Mesothelial cell of epicardium (in vitro differentiated cells): ENCODE measurements at places on chromosomes 16 and 17. TPM values are rescaled to one million over a fixed set of nuclear protein-coding genes. Genes with fewer than 3 reads are reported as not detected.
A peak's percentile ranks its signal among the peaks of the same experiment; 100 is the strongest.

The COPZ2 gene
- total RNA-seq: 28.2 to 31.8 TPM (median 30.7 TPM) in 3 replicates

The ENPP7 gene
- not detected in 3 replicates for total RNA-seq

The PARD6A gene
- 1.9 to 2.2 TPM (median 1.9 TPM) in 3 replicates for total RNA-seq

The EME1 gene
- total RNA-seq: 7.8 to 11.6 TPM (median 10.3 TPM) in 3 replicates

The CLEC3A gene
- not detected in 3 replicates for total RNA-seq

The NAGS gene
- total RNA-seq: 0.42 to 0.88 TPM (median 0.82 TPM) in 3 replicates

The SLC38A8 gene
- not detected in 3 replicates for total RNA-seq

The CCL3 gene
- total RNA-seq: not detected in 3 replicates

DNA sequence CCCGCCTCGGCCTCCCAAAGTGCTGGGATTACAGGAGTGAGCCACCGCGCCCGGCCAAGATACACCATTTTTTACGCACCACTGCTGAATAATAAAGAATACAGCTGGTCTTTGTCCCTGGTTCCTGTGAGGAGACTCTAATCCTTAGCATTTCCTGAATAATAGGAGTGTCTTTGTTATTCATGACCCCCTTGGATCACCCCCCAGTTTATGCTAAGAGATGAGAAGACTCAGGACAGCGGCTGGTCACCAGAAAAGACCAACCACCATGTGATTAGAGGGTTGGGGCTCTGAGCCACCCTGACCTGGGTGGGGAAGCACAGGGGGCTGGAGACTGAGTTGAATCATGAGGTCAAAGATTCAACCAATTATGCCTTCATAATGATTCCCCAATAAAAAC, 17.3 kb downstream of the PHLPP2 start:
- peaks cover 20% of the 10 kb centered on the region for H3K4me1 ChIP-seq
- H3K36me3 ChIP-seq: peaks cover 3% of the 10 kb centered on the region
- no peak overlapping the region for H3K27ac ChIP-seq
- no peak for DNase-seq

- no peak overlapping the region for H3K4me3 ChIP-seq
- DNase-seq: no peak
- peaks cover 10% of the 10 kb centered on the region for H3K36me3 ChIP-seq
- no peak overlapping the region for H3K27ac ChIP-seq
- no peaks in the 10 kb centered on the region for H3K27me3 ChIP-seq
- peaks cover 8% of the 10 kb centered on the region for H3K4me1 ChIP-seq
Observed at GRCh38 chr16:49632086-49632794, 223.7 kb downstream of the ZNF423 start.

GRCh38 chr17:44921122-44921882, 6.0 kb upstream of the GFAP start:
- no peak overlapping the region for H3K27ac ChIP-seq
- H3K36me3 ChIP-seq: peaks cover 2% of the 10 kb centered on the region
- no peak for DNase-seq
- peaks cover 28% of the 10 kb centered on the region for H3K27me3 ChIP-seq

DNA sequence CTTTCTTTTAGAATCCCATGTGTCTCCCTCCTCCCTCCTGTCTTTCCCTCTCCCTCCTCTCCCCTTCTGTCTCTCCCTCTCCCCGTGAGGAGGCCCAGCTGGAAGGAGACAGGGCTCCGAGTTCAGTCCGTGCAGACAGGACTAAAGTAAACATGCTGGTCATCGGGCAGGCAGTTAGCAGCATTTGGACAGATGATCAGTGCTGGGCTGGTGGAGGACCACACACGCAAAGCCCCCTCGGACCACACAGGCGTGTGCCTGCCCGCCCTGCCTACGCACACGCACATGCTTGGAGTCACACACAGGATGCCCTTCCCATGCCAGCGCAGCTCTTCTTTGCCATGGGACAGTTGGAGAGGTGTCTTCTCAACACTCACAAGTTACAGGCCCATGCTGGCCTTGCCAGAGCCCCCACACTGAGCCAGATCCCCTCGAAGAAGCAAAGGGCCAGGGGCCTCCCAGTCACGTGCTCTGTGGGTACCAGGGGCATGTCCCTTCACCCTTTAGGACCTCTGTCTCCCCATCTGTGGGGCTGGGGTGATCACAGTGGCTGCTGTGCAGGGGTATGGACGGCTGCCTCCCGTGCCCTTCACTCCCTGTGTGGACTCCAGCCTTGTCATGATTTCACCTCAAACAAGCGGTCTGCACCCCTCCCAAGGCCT, 215.7 kb upstream of the FOXF1 start:
- H3K4me1 ChIP-seq: peaks cover 24% of the 10 kb centered on the region
- peaks cover 93% of the 10 kb centered on the region for H3K27me3 ChIP-seq
- DNase-seq: no peak

DNA sequence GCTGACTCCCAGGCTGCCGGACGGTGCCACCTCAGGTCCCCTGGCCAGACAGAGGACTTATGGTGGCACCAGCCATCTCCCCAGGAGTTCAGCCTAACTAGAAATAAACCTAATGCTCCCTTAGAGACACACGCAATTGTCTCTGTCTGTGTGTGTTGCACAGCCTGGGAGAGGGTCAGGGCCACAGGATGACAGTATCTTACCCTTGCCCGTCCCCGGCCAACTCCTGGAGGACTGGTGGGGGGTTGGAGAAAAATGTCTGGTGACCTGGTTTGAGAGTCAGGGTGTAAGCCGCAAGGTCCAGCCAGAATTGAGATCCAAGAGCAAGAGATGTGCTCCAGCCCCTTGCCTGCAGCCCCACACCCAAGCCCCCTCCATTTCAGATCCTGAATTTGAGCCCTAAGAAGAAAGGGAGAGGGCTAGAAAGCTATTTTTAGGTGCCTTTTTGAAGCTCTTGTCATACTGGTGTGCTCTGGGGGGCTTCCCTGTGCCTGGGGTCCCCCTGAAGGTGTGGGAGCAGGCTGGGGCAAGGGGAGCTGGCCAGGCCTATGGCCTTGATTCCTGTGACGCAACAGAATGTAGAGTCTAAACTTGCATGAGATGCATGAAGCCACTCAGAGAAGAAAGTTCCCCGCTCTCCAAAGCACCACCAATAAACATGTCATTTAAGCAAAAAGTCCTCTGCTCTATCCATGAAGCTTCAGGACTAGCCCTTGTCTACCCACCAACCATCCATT, 12.9 kb downstream of the ZNF319 start:
- H3K36me3 ChIP-seq: no peaks in the 10 kb centered on the region
- DNase-seq: no peak
- no peak overlapping the region for H3K4me3 ChIP-seq
- peaks cover 12% of the 10 kb centered on the region for H3K4me1 ChIP-seq

DNA sequence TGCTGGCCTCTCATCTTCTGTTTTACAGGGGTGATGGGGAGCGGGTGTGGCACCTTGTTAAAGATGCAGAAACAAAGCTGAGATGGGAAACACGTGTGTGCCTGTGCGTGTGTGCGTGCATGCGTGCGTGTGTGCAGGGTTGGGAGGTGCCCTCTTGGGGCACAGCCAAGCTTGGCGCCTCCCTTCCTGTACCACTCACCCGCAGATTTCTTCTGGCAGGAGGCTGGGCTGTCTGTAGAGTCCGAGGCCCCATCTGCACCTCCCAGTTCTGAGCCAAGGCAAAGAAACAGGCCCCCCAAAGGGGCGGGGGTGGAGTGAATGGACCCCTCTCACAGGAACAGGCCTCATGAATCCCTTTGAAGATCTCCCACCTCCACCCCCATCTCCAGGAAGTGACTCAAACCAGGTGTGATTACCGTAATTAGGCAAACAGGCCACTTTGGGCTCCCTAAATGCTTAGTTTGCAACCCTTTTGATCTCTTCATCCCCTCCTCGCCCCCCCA, 20.9 kb downstream of the TNS4 start:
- DNase-seq: no peak
- H3K27ac ChIP-seq: no peak overlapping the region
- no peaks in the 10 kb centered on the region for H3K36me3 ChIP-seq
- peaks cover 12% of the 10 kb centered on the region for H3K4me1 ChIP-seq
- no peak overlapping the region for H3K4me3 ChIP-seq
- H3K27me3 ChIP-seq: no peaks in the 10 kb centered on the region

DNA sequence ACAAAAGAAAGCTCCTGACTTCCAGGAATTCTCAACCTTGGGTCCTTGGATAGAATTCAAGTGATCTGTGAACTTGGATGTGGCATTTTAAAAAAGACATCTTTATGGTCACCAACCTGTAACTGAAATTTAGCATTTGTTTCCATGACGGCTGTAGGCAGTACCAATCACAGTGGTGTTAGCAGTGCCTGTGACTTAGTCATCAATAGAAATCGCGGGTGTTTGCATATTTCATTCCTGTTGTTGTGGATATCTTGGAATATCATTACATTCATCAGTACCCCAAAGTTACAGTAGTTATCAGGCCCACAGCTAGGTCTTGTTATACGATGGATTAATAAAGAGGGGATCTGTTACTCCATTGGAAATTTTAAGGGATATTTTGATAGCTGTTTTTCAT, 81.6 kb downstream of the CMIP start:
- peak overlapping the region; percentile 93 for H3K27ac ChIP-seq
- no peaks in the 10 kb centered on the region for H3K27me3 ChIP-seq
- peaks cover 20% of the 10 kb centered on the region for H3K36me3 ChIP-seq
- no peak overlapping the region for H3K4me3 ChIP-seq
- H3K4me1 ChIP-seq: peaks cover 35% of the 10 kb centered on the region
- DNase-seq: no peak

GRCh38 chr16:22270525-22270924, 26.7 kb upstream of the POLR3E start:
- no peaks in the 10 kb centered on the region for H3K4me1 ChIP-seq
- H3K36me3 ChIP-seq: peaks cover 21% of the 10 kb centered on the region
- H3K4me3 ChIP-seq: no peak overlapping the region
- H3K27ac ChIP-seq: no peak overlapping the region

GRCh38 chr16:52357711-52358110, 189.2 kb downstream of the TOX3 start:
- no peak overlapping the region for H3K27ac ChIP-seq
- H3K27me3 ChIP-seq: peaks cover 10% of the 10 kb centered on the region
- no peaks in the 10 kb centered on the region for H3K36me3 ChIP-seq
- H3K4me3 ChIP-seq: no peak overlapping the region
- H3K4me1 ChIP-seq: no peaks in the 10 kb centered on the region
- no peak for DNase-seq

DNA sequence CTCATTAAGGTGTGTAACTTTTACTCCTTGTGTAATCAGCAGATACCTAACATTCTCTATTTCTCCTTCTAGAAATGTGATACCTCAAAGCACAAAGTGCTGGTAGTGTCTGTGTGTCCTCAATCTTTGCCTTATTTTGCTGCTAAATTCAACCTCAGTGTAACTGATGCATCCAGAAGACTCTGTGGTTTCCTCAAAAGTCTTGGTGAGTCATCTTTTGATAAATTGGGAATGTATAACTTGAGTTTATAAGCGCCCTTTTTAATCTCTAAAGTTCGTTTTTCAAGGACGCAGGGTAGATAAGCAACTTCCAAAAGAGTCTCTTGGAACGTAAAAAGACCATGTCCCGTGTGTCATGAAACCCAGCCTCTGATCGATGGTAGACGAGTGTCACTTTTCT, 10.2 kb downstream of the NARF start:
- no peak for DNase-seq
- H3K36me3 ChIP-seq: peaks cover 41% of the 10 kb centered on the region

DNA sequence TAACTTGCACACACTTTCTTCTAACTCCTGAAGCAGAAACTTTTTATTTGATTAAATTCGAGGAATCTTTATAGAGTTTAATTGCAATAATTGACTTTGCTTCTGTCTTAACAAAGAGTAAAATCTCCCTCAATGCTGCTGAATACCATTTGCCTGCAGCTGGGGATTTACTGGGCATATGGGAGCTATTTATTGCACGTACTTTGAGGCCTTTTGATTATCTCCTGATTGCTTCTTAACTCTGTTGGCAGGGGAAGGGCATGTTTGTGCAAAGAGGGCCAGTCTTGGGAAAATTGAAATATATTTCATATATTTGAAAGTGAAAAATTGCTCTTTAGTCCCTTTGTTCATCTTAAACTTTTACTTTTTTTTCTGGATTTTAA, 156.8 kb upstream of the CHMP6 start:
- no peak overlapping the region for H3K4me3 ChIP-seq
- DNase-seq: no peak
- H3K27ac ChIP-seq: no peak overlapping the region
- H3K4me1 ChIP-seq: peaks cover 20% of the 10 kb centered on the region
- H3K27me3 ChIP-seq: no peaks in the 10 kb centered on the region

DNA sequence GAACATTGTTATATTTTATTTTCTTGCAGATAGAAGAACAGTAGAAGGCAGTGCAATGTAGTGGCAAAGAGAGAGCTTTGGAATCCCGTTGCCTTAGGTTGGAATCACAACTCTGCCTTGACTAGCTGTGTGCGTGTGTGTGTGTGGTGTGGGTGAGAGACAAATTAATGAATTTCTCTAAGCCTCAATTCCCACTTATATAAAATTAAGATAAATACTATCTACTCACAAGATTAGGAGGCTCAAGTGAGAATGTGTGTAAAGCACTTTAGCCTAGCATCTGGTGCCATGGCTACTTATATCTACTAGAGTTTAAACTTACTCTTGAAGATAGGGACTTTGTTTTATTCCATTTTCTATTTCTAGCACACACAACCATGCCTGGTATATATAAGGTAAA, 12.8 kb downstream of the CPD start:
- no peak for DNase-seq
- H3K36me3 ChIP-seq: peaks cover 15% of the 10 kb centered on the region
- no peak overlapping the region for H3K27ac ChIP-seq
- H3K4me3 ChIP-seq: no peak overlapping the region
- H3K4me1 ChIP-seq: peaks cover 22% of the 10 kb centered on the region

- H3K27ac ChIP-seq: no peak overlapping the region
- no peak for DNase-seq
- no peaks in the 10 kb centered on the region for H3K27me3 ChIP-seq
- peak overlapping the region; percentile 42 for H3K4me3 ChIP-seq
- peaks cover 22% of the 10 kb centered on the region for H3K4me1 ChIP-seq
Observed at GRCh38 chr16:2535625-2536013, 2.2 kb upstream of the PDPK1 start.

DNA sequence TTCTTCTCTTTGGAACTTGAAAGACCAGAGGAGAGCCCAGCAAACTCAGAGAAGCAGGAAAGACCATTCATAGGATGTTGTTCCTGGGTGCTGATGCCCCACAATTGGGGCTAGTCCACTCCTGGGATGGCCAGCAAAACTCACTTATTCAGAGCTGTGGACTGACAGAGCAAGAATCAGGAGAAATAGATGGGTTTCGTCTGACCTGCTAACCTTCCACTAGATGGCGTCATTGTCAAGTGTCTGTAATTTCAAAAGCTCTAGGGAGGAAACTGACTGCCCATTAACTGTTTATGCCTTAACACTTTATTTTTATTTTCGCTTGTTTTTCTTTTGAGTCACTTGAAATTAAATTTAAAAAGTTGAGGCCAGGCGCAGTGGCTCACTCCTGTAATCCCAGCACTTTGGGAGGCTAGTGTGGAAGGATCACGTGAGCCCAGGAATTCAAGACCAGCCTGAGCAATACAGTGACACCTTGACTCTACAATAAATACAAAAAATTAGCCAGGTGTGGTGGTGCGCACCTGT, 28.7 kb upstream of the MILR1 start:
- H3K36me3 ChIP-seq: no peaks in the 10 kb centered on the region
- no peak overlapping the region for H3K4me3 ChIP-seq
- no peak overlapping the region for H3K27ac ChIP-seq
- DNase-seq: no peak
- no peaks in the 10 kb centered on the region for H3K27me3 ChIP-seq
